ENCODE measurements at places on chromosomes 7 and 10.
A peak's percentile ranks its signal among the peaks of the same experiment; 100 is the strongest.

- DNase-seq: no peak
Measured at GRCh38 chr10:14086596-14086995, 244.1 kb downstream of the FRMD4A start.

DNA sequence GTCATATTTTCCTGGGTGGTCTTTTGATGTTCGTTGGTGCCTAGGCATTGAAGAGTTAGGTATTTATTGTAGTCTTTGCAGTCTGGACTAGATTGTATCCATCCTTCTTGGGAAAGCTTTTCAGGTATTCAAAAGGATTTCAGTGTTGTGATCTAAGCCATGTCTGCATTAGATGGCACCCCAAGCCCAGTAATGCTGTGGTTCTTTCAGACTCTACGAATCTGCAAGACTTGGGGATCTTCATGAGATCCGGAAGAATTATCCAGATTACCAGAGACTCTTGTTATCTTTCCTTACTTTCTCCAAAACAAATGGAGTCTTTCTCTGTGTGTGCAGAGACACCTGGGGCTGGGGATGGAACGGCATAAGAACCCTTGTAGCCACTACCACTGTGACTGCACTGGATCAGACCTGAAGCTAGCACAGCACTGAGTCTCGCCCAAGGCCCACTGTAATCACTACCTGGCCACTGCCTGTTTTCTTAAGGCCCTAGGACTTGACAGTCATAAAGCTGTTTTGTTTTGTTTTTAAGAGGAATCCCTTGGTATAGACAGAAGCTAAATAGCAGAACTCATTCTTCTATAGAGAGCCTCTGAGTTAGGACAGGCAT is 75.5 kb downstream of the MARCHF5 start:
- DNase-seq: no peak

DNA sequence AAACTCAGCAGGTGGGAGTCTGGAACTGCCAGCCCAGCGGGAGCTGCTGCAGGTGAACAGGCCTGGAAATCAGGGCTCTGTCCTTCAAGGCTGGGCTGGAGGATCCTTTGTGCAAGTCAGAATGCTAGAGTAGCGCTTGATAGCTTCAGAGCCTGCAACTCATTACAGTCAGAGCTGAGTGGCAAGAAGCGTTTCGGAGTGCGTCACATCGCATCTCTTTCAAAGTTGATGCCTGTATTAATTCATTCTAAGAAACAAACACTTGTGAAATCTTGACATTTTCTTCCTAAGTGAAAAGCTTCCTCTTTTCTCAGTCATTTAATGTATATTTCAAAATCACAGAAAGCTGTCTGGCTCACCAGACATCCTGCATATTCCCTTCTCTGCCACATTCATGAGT is 121.2 kb upstream of the NPS start:
- no peak for DNase-seq

DNA sequence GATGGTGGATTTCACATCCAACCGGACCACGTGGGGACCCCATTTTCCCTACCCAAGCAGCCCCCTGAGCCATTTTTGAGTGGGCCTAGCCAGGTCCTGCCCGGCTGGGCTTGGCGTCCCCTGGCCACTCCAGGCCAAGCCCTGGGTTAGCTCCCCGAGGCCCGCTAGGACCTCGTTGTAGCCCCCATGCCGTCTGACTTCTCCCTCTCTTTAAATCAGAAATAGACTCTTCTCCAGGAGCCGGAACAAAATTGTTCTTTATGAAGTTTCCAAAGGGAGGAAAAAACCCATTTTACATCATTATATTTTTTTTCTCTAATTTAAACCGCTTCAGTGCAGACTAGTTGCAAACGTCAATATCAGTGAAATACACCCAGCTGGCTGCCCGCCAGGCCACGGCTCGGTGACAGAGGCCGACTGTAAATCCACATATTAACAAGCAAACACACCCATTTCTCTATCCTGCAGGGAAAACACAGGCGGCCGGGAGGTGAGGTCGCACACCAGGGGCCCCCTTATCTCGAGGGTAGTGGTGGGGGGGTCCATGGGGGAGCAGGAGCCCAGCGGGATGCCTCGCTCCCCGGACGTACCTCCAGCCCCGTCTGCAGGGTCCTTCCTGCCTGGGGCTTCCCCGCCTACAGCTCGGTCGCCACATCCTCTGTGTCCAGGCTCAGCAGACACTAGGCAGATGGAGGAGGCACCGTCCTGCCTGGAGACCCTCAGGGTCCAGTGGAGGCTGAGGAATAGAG is 72.7 kb downstream of the ELFN1 start:
- DNase-seq: peak; percentile 75

- no peak for DNase-seq
Measured at GRCh38 chr10:26696786-26697162, 727 bp upstream of the PDSS1 start.

- no peak for DNase-seq
Measured at GRCh38 chr10:129709627-129710509, 242.8 kb downstream of the MGMT start.

- DNase-seq: no peak
Measured at GRCh38 chr10:110553905-110554304, 13.6 kb upstream of the SMC3 start.

- no peak for DNase-seq
Measured at GRCh38 chr7:143375298-143376034, 5.7 kb upstream of the ZYX start.

DNA sequence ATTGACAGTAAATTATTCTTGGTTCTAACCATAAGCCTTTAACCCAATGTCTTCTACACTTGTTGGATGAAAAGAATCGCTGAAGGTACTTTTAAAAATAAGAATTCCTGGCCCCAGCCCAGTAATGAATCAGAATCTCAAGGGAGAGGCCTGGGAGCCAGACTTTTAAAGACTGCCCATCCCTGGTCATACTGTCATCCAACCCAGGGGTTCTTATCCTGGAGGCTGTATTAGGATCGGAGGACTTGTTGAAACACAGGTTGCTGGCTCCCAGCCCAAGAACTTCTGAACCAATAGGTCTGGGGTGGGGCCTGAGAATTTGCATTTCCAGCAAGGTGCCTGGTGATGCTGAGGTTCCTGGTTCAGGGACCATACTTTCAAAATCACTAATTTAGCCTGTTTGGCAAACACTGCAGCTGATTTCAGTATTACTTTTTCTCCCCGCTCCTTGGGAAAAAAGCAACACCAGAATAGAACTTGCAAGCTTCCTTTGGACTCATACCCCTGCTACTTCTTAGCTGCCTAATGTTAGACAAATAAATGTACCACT is 79.5 kb upstream of the FAM133B start:
- no peak for DNase-seq

DNA sequence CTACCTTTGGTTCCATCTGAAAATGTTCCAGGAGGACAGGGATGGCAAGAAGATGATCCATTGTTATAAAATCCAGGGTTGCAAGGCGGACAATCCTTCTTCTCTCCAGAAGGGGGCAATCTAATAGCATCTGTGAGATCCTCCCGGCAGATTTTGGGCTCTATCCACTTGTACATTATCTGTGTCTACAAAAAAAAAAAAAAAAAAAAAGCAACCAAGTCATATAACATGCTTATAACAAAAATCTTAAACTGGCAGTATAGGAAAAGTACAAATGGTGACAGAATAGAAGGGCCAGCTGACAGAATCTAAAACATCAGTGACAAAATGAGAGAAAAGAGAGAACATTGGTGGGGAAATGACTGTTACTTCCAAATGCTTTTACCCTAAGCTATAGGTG is 132.7 kb downstream of the ELAPOR2 start:
- DNase-seq: peak; percentile 36

GRCh38 chr10:14588084-14588937 is 186.4 kb downstream of the FAM107B start:
- no peak for DNase-seq

DNA sequence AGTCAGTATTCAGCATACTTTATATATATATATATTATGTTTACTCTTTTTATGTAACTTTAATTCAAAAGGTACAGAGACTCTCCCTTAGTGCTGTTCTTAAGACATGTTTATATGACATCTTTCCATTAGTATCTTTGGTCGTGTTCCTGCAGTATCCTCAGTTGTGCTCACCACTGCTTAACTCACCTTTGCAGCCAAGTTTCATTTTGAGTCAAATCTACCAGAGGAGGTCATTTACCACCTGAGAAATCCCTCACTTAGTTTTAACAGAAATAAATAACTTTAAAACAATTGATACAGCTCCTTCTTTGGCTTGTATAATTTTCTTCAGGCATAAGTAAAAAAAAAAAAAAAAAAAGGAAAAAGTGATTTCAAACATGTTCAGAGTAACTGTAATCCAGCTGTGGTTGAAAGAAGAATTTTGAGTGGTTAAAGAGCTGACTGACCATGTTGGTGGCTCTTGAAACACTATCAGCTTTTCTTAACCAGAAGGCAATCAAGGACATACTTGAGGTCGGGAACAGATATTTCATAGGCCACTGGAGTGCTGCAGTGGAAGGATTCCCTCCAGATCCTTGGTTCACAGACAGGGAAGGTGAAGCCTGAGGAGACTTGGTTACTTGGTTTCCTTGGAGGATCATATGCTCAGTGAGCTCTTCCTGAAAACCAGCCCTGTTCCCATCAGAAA is 116.8 kb downstream of the AUTS2 start:
- DNase-seq: no peak

DNA sequence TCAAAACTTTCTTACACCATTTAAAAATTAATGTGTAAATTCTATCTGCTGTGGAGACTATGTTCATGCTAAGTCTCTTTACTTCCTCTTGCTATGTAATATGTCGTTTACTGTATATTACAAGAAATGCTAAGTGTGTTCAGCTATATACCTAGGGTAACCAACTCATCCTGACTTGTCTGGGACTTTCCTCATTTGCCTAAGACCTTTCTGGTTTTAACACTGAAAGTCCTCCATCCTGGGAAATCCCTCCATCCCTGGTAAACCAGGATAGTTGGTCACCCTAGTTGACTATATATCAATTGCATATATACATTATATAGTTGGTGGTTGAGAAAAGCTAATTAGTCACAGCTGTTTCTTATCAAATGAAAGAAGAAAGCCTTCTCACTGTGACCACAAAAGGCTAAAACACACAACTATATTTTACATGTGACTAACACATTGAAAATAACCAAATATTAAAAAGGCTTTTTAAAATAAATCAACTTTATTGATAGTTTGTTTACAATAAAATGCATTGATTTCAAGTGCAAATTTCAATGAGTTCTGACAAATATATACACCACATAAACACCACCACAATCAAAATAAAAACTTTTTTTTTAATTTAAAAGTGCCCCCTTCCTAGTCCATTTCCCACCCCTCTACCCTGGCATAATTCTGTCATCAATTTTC is 167.7 kb upstream of the INHBA start:
- DNase-seq: no peak

GRCh38 chr7:28697913-28698563 is 260.1 kb downstream of the TRIL start:
- DNase-seq: no peak

DNA sequence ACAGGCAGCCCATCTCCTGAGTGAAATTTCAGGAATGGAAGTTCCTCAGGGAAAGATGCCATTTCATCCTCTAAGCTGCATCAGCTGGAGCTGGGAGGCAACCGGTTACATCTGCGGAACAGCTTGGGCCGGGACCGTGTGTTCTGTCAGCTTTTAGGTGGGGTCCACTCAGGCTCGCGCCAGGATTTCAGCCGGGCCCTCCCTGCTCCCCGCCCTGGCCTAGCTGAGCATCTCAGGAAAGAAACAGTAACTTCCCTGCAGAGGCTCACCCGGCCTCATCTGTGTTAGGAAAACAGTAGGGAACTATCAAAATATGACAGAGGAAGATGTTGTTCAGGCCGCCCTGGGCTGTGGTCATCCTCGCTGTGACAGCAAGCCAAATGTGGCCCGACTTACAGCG is 110.4 kb downstream of the TRIL start:
- DNase-seq: no peak

DNA sequence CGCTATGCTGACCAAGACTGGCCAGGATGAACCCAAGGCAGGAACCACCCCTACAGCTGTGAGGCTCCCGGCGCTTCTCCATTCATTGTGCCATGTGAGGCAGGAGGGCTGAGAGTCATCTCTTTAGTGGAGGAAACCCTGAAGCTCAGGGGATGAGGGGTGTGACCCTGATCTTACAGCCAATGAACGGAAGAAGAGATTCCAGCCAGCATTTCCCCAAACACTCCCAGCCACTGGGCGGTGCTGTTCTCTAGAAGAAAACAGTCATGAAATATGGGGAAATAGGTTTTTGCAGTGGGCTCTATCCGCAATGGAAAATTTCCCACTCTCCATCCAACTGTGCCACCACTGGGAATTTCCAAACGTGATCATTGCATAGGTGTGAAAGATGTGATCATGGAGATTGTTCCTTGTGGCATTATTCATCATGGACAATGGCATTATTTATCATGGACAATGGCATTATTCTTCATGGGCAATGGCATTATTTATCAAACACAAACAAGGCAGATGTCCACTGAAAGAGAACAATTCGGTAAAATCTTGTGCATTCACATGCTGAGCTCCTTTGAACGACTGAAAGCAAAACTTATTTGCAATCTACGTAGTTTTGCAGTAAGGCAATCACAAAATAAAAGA is 14.0 kb upstream of the SLC18A2 start:
- no peak for DNase-seq

- no peak for DNase-seq
Measured at GRCh38 chr7:2112261-2113198, 120.2 kb downstream of the MAD1L1 start.

GRCh38 chr7:151398446-151399304 is 11.2 kb downstream of the WDR86 start:
- no peak for DNase-seq

DNA sequence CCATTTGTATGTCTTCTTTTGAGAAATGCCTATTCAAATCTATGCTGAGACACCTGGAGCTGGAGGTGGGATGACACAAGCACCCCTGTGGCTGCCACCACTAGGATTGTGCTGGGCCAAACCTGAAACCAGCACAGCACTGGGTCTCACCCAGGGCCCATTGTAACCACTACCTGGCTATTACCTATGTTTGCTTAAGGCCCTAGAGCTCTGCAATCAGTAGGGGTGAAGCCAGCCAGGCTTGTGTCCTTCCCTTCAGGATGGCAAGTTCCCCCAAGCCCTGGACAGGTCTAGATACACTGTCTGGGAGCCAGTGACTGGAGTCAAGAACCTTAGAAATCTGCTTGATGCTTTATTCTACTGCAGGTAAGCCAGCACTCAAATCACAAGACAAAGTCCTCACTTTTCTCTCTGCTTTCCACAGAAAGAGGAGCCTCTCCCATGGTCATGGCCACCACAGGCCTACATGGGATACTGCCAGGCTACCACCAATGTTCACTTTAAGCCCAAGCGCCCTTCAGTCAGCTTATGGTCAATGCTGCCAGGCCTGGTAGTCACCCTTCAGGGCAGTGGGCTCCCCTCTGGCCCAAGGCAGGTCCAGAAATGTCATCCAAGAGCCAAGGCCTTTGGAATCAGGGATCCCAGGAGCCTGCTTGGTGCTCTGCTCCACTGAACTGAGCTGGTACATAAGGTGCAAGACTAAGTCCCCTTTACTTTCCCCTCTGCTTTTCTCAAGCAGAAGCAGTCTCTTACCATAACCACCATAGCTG is 105.3 kb downstream of the BMS1 start:
- DNase-seq: no peak

GRCh38 chr10:110013630-110014293 is 6.0 kb downstream of the ADD3 start:
- DNase-seq: no peak

Data from SHP77 (cell line).